ENCODE measurements at places on chromosomes 7 and 10. TPM values are rescaled to one million over a fixed set of nuclear protein-coding genes. Genes with fewer than 3 reads are reported as not detected.

DNA sequence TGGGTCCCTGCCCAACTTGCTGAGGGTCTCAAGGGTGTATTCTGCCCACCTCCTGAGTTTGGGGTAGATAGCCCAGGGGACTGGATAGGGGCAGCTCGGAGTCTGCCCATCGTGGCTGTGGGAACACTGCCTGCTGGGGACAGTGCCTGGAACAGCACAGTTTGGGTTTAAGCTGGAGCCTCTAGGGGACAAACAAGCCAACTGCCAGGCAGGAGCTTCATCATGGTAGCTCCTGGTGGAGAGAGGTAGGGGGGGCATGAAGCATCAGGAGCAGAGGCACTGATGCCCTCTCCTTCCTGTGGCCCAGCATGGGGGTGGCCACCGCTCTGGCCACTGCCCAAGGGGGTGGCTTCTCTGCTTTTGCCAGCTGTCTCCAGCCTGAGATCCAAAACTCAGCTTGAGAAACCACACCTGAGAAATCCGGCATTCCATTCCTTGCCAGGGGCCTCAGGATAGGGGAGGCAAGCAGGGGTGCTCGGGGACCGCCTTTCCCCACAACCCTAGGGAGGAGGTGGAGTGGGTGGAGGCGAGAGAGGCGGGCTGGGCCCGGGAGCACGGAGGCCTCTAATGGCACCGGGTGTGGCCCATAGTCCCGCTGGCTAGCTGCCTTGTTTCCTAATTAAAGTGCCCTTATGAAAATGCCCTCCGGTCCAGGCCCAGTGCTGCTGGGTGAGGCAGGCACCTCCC is 47.6 kb downstream of the UNC5B start:
- peak; percentile 41 for DNase-seq

GRCh38 chr10:73131301-73131700 is 21.0 kb downstream of the NUDT13 start:
- DNase-seq: no peak

DNA sequence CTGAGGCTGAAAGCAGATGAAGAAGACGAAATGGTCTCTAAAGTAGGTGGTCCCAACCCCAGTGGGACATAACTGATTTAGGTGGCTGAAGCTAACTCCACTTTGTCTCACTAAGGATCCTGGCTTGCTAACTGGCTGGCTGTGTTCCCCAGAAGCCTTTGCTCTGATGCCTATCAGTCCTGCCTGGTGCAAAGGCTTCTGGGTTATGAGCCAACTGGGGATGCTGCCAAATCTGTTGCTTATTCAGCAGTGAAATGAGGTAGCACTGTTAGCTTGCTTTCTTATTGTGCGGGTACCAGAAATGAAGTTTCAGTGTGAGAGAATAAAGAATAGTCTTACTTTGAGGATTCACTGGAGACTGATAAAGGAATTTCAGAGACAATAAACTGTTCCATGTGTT is 18.1 kb downstream of the PRKG1 start:
- DNase-seq: peak; percentile 85

DNA sequence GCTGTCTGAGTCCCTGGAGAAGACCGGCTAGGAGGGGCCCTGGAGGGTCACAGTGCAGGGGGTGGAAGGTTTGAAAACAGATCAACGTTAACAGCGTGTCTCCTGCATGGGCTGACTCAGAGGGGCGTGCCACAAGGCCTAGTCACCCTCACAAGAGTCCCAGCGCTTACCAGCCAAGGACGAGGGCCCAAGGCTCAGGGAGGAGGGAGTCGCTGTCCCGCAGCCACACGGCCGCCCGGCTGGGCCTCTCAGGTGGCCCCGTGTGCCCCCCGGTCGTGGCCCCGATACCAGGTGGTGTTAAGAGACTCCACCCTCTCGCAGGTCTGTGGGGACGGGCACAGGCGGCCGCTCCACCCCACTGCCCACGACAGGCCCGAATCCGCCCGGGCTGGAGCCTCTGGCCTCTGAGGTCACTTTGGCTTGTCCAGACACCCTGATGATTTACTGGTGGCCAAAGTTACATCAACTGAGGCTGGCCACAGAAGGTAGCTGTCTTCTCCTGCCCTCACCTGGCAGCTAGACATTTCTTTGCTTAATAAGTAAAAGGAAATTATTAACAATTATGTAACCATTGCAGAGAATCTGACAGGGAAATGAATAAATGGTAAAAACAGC is 34.0 kb downstream of the FAM20C start:
- DNase-seq: no peak

GRCh38 chr7:138049505-138050116 is 26.6 kb upstream of the AKR1D1 start:
- DNase-seq: no peak

GRCh38 chr10:61071580-61071979 is 127.6 kb upstream of the RHOBTB1 start:
- DNase-seq: no peak

ANKRD61 gene
- 0.26 TPM for total RNA-seq

GRCh38 chr10:58412502-58412961 is 27.3 kb downstream of the TFAM start:
- DNase-seq: no peak

GRCh38 chr7:96718107-96719003 is 8.7 kb upstream of the SEM1 start:
- no peak for DNase-seq

DNA sequence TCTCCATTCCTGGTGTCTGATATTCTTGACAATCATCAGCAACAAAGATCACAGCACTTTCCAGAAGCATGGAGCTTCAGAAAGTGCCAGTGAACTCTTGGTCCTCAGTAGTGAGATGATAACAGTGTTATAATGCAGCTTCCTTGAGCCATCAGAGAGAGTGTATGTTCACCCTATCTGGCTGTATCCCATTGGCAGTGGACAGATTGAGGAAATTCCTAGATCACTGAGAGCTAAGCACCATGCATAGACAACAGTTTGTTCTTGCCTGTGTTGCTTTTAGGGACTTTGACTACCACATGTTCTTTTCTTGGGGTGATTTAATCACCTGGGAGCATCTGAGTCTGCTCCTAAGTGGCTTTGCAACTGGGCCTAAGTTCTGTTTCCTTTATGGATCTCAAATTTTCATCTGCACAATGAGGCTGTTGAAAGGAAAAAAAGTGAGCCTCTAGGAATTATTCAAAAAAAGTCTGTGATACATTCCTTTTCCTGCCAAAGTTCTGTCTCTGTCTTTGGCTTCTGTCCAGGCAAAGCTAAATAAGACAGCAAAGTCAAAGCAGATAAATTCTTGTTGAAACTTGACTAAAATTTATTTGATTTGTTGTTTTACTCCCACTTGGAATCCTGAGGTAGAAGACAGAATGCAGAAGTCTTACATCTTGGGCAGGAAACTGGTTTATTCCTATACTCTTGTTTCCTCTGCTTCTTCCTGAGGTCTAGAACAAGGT is 14.5 kb upstream of the ZNF282 start:
- DNase-seq: no peak

EN2 gene
- 0.15 TPM for total RNA-seq

SFTPA1 gene
- 0.26 TPM for total RNA-seq

GLI3 gene
- 6.0 TPM for total RNA-seq

GRCh38 chr7:70480927-70481569 is 650.9 kb upstream of the GALNT17 start:
- DNase-seq: no peak

DNA sequence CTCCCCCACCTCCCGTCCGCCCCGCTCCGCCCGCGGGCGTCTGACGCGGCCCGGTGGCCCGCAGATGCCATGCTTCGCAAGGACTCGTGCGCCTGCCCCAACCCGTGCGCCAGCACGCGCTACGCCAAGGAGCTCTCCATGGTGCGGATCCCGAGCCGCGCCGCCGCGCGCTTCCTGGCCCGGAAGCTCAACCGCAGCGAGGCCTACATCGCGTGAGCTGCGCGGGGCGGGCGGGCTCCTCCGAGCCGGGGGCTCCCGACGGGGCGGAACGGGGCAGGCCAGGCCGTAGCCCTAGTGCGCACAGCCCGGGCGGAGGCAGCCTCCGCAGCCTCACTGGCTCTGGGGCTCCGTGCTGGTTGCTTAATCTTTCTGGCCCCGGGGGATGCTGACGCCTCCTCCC is 2.8 kb downstream of the ASIC3 start:
- DNase-seq: peak; percentile 66

DNA sequence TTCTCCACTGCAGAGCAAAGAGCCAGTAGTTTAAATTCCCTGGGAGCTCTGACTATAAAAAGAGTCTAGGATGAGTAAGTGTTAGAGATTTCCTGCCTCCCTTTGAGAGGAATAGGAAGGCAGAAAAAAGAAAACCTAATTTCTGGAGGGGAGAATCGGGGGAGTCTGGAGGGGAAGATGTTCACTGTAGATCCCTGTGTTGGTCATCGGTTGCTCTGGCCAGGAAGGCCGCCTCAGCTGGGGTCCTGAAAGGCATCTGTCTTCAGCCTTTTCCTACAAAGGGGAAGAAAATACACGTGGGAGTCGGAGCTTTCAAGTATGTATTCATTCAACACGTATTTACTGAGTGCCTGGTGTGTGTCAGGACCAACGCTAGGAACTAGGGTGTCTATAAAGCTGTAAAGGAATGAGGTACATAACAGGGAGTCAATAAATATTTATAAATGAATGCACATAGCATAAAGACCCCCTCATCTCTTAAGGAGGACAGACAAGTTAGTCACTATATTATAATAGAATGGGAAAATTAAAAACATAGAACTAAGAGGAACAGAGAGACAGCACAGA is 101.1 kb downstream of the ICA1 start:
- no peak for DNase-seq

GRCh38 chr10:124646483-124647352 is 97.5 kb downstream of the FAM53B start:
- DNase-seq: peak; percentile 93

CRPPA gene
- 6.0 TPM for total RNA-seq

AASS gene
- 12.3 TPM for total RNA-seq

ZNF727 gene
- 2.5 TPM for total RNA-seq

DNA sequence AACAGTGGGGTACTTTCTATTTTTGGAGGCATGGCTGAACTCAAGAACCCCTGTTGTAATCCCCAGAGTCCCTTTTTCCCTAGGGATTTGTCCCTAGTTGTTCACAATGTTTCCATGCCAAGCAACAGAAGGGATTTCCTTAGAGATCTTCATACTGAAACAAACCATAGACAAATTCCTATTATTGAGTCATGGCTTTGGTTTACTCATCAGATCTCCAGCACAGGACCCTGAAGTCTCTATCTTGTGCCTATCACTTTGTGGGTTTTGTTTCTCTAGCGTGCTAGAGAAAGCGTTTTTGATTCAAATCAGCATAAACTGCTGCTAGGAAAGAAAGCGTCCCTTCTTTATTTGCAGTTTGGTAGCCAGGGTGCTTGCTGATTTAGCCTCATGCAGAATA is 165.0 kb downstream of the BAMBI start:
- no peak for DNase-seq

Measured in left cardiac atrium (tissue), 4 donors.